Effector memory CD8-positive, alpha-beta T cell (primary cell): ENCODE measurements at places on chromosomes 3 and 15.

DNA sequence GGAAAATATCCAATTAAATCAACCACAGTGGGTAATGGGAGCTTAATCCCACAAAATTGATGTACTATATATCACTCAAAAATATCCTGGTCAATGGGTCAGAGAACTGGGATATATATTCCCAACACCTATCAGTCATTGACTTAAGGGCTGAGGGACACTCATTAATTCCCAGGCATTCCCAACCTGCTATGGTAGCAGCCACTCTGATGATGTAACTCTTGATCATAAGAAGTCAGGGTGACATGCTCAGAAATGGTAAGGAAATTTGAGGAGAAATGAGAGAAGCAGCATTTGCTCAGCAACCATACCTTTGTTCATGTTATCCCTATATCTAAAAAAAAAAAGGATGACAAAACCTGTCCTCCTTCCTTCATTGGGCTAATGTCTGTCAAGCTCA is 3.1 kb upstream of the PLOD2 start:
- DNase-seq, result no peak

- no peak for DNase-seq
These were observed 284.9 kb upstream of the IGF1R start for GRCh38 chr15:98363416-98363815.

- no peak for DNase-seq
These were observed 427.1 kb downstream of the SHQ1 start for GRCh38 chr3:72421126-72421525.

DNA sequence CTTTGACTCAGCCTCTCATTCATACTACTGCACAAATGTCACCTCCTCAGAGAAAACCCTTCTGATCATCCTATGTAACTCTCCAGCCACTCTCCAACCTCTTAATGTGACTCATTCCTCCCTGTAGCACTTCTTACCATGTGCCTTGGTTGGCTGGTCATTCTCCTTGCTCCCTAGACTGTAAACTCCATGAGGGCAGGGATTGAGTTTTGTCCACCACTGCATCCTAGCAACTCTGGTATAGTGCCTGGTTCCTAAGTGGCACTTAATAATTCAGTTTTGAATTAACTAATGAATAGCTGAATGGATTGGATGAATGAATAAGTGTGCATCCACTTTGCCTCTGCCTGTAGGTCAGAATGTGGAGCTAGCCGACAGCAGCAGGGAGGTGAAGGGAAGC is 202.5 kb upstream of the HES1 start:
- DNase-seq, result no peak

DNA sequence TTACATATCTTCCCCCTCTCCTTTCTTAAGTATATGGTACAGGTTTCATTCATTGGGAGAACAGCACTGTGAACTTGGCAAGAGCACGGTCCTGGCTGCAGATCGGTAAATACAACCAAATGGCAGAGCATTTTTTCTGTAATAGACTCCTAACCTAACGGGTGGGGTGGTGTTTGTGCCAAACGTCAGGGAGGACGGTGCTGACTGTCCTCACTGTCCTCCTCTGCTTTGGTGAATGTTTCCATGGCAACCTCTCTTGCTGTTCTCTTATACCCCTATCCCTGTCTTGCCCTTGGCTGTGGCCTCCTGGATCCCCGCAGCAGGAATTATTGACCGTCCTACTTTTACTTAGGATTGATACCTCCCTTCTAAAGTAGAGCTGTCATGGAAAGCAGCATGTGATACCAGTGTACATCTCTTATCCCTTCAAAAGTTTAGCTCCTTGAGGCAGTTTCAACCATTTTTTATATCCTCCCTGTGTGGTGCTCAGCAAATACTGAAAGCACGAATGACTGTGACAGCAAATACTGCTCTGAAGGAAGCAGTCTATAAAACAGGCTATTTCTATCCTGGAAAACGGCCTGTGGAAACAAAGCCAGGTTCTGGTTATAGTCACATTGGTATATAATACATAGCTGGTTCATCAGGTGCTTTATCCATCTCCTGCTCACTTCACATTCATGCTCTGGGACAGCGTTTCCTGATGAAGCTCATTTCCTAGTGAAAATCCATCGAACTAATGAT is 275.4 kb upstream of the C2CD4B start:
- no peak for DNase-seq

DNA sequence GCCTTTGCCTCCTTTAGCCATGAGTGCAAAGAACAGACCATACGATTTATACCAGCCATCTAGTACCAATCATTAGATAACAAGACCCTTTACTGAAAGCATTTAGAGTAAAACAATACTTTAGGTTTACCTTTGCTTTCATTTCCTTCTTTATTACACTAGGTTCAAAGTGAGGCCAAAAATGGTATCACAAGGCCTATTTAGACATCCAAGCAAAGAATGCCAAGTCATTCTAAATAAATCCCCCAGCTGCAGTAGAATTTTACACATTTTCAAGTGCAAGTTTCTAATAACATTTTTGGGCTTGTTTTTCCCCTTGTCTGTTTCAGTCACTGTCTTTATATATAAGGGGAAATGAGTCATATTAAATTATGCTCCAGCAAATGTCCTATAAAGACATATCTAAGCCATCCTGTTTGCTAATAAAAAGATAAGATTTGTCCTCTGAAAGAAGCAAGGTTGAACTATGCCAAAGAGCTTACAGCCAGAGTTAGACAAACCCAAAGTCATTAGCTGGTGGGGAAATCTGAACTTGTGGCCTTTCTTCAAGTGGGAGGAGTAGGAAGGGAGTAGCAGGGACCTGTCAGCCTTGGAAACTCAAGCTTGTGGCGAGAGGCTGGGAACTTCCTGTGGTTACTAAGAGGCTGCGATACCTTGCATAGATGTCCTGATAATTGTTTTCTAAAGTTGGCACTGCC is 232.7 kb downstream of the MECOM start:
- DNase-seq, result no peak

GRCh38 chr3:143783851-143784370 is 64.4 kb downstream of the SLC9A9 start:
- DNase-seq, result no peak

DNA sequence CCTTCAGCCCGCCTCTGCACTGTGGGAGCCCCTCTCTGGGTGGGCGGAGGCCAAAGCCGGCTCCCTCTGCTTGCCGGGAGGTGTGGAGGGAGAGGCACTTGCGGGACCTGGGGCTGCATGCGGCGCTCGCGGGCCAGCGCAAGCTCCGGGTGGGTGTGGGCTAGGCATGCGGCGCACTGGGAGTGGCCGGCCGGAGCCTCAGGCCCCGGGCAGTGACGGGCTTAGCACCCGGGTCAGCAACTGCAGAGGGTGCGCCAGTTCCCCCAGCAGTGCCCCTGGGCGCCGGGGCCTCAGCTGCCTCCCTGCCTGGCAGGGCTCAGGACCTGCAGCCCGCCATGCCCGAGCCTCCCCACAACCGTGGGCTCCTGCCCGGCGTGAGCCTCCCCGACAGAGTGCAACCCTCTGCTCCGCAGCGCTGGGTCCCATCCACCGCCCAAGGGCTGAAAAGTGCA is 98.9 kb upstream of the POU1F1 start:
- DNase-seq, result no peak

- DNase-seq, result no peak
These were observed 664 bp upstream of the PIK3CA start for GRCh38 chr3:179147514-179147872.

DNA sequence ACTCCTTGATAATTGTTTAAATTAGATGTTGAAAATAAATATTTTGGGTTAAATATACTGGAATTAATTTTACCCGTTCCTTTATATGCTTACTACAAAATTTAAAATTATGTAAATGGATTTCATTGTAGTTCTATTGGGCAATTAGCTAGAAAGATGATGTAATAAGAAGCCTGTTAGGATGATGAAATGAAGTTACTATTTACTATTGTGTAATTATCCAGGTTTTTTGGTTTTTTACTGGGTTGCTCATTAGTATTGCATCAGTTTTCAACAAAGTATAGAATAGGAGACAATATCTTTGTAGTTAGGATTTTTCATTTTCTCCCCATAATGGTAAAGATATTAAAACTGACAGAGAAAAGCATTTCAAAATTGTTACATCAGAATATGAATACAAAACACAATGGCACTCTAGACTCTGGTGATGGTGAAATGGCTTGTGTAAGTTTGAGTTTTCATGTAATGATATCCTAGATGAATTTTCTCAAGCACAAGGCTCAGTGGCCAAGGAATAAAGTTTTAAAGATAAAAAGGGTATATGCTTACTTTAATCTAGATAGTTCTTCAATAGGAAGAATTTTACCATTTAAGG is 222.0 kb downstream of the P3H2 start:
- no peak for DNase-seq

DNA sequence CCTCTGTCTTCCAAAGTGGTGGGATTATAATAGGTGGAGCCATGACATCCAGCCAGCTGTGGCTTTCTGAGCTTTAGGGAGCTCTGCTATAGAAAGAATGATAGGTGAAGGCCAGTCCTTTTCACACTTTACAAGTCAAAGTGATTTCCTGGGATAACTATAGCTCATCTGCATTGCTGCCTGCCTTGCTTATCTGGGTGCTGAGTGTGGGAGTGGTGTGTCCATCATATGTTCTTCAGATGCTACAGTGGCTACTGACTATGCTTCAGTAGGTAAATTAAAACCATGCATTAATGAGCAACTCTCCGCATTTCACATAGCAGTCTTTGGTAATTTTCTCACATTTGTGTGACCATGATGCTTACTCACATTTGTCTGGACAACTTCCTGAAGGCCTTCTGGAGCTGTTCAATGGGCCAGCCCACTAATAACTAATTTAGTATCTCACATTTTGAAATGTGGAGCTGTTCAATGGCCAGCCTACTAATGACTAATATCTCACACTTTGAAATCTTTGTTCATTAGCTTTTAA is 23.4 kb downstream of the RHOA start:
- no peak for DNase-seq

DNA sequence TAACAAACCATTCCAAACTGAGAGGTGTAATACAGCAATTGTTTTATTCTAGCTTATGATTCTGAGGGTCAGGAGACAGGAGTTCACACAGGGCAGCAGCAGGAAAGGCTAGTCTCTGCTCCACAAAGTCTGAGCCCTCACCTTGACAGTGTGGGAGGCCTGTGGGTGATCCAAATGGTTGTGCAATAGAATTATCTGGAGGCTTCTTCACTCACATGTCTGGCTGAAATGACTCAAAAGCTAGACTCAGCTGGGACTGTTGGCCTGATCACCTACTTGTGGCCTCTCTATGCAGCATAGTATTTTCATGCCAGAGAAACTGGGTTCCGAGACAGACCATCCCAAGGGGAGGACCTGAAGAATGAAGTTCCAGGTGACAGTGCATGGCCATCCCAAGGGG is 233.9 kb upstream of the UBE2E2 start:
- no peak for DNase-seq

GRCh38 chr3:11638495-11639358 is 5.0 kb downstream of the VGLL4 start:
- no peak for DNase-seq

DNA sequence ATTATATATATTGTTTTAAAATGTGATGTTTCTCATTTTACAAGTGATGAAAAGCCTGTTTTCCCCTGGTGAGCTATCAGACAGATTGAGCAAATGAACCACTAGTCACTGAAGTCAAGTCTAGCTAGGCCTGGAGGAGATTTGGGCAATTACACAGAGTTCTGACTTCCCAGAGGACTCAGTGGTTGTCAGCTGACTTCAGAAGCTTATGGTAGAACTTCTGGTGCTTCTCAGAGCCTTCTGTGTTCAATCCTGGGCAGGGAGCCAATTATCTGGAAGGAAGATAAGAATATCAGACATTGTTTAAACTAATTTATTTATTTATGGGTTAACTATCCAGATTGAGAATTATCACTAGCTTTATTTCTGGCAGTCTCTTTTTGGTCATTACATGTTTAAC is 37.7 kb upstream of the NAALADL2 start:
- DNase-seq, result no peak
